ENCODE measurements at places on chromosomes 5 and 9. TPM values are rescaled to one million over a fixed set of nuclear protein-coding genes. Genes with fewer than 3 reads are reported as not detected.

GRCh38 chr5:116778651-116779280 lies 204.1 kb upstream of the SEMA6A start:
- no peak for DNase-seq

The OTP gene
- total RNA-seq: not detected

- DNase-seq: no peak
Observed at GRCh38 chr5:32390819-32391591, 53.5 kb downstream of the ZFR start.

GRCh38 chr5:98016771-98017170 lies 756.7 kb upstream of the RGMB start:
- no peak for DNase-seq

DNA sequence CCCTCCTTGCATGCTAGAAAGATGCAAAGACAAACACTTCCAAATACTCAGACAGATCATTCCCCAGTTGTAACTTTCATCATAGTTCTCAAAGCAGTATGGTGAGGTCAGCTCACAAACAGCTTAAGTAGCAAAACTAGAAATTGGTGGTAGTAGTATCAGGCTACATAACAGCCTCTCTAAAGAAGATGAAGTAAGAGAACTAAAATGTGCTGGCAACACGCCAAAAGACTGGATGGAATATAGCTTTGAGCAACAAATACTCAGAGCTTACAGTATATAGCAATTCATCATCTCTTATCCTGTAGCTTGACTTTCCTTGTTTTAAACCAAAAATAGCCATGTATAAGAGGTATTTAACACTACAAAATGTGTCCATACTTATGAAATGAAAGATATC lies 7.5 kb downstream of the PFDN1 start:
- DNase-seq: no peak

DNA sequence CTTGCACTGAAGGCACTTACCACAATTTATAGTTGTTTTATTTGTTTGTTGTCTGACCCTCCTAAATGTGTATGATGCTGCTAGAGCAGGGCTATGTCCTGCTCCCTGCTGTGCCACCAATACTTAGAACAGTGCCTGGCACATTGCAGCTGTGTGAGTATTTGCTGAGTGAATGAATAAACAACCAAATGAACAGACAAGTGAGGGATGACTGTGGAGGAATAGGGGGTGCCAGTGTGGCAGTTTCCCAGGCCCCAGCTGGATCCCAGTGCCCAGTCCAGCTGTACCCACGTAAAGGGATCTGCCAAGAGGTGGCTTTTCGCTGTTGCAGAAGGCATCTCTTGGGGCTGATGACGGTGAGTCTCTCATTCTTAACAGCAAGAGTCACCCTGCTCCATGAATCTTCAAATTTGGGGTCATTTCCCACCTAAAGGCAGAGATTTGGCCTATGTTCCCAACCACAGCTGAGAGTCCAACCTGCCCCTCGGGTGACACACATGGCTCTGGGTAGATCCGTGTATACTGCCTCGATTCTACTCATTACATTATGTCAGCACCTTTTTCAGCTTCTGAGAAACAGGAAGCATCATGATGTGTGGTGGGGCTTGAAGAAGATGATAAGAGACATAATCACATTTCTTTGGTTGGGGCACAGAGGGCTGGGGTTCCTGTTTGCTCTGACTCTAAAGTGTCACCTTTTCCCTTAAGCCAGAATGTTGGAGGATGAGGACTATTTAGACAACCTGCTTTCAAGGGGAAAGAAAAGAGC lies 14.3 kb downstream of the IL5 start:
- DNase-seq: no peak

The PITX1 gene
- total RNA-seq: 0.47 TPM

DNA sequence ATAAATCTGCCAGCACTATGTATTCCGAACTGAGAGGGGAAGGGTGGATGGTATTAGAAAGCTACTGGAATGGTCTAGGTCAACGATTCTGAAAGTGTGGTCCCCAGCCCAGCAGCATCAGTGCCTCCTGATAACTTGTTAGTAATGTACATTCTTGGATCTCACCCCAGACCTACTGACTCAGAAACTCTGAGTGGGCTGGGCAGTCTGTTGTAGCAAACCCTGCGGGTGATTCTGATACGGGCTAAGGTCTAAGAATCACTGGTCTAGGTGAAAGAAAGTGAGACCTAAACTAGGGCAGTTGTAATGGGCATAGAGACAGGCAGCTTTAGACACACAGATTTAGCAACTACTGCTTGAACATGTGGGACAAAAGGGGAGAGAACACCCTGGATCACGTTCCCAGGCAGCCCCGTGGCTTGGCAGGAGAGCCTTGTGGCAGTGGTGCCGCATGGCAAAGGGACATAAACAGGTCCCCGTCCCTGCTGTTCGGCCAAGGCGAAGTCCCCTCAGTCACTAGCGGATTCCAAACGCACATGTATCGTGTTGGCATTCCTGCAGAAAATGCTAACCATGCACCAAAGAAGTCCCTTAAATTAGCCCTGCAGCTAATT lies 216.3 kb downstream of the TTLL11 start:
- DNase-seq: no peak

All from lower lobe of right lung (tissue), 2 donors.